ENCODE measurements at places on chromosomes 2 and 18.

DNA sequence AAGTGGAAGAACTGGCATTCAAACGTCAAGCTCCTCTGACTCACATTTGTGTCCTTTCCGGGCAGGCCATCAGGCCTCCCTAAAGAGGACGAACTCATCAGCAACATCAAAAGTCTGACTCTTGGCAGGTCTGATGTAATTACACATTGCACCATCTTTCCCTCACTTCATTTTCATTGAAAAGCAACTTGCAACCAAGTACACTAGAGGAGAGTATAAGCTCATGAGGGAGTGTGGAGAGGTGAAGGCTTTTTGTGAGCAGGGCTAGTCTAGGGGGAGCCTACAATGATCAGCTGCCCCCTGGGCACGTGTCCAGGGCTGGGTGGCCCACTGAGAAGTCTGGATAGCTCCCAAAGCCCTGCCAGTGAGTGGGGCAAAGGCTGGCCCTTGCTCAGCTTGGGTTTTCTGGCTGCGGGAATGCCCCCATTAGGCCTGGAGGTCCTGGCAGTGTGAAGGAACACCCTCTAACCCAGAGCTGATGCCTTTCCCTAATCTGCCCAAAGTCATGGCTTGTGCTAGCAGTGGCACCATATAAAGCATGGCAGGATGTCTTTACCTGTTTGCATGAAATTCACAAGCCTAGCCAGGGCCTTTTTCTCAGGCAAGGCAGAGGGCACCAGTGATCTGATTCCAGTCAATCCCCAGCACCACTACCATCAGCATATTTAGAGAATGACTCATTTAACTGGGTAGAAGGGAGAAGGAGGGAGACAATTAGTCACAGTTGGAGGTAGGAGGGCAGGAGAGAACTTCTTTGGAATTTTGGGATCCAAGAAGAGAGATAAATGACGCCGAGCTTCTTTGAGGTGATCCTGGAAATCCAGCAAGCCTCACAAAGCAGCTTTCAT lies 8.5 kb upstream of the DAW1 start:
- DNase-seq: no peak

DNA sequence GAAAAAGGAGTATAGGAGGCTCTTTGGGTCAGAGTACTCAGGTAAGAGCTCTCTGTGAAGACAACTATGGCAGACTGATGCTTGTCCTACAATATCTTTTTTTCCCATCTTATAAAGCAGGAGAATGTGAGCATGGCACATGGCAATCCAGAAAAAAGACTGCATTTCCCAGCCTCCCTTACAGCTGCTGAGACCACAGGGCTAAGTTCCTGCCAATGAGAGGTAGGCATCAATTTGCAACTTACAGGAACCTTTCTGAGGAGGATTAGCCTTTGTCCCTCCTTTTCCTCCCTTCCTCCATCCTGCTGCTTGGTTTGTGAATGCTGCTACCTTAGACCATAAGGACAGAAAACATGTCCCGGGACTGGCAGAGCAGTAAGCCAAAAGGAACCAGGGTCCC lies 37.8 kb upstream of the ST8SIA5 start:
- no peak for DNase-seq

DNA sequence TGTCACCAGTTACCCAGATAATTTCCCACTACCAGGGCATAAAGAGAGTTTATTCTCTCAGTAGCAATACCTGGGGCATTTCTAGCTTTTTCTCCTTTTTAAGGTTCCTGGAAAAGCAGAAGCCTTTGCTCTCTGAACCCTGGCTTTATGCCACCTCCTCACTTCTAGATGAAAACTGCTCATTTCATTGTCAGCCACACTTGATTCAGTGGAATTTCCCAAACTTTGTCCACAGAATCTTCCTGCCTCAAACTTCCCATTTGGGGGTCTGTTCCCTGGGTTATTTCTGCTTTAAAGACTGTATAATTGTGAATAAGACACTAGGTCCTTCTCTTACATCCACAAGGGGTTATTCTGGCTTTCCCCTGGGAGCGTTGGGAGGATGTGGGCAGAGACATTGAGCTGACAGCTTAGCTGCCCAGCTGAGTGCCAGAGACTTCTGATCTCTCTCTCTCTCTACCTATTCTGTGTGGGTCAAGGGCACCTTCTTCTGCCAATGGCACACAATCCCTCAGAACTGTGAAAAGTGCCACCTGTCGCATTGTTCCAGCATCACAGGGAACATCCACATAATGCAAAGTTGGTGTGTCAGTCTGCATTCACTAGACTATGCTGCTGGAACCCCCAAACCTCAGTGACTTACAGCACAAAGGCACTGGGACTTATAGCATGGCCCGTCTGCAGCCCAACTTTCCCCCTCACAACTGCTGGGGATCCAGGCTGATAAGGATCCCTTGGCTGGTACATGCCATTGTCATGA lies 19.9 kb upstream of the NRP2 start:
- DNase-seq: no peak

GRCh38 chr2:164485541-164485940 lies 135.7 kb downstream of the GRB14 start:
- no peak for DNase-seq

DNA sequence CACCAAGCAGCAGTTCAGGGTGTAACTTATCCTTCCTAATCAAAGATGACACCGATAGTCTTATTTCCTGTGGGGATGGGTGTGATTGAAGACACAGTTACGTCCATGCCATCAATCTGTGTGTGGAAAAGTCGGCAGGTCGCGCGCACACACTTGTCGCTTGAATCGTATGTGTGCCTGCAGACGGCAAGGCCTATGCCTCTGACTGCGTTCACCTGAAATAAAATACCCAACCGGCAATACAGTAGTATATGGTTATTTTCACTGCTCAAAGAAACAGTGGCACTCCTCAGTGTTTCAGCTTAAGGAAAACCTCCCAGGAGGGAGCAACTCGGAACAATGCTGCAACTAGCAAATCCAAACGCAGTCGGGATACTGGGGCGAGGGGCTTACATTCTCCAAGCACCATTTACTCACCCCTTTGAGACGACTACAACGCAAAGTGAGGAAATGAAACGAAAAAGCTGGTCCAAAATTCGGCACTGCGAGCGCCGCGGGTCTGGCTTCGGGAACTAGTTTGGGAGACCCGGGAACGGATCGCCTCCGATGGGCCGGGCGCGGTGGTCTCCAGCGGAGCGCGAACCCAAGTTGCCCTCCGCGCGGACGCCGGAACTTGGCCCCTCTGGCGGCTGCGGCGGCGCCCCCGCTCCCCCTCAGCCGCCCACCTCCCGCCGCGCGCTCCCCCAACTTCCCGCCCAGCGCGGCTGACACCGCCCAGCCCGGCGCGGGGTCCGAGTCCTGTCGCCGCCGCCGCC lies 675 bp downstream of the PRKD3 start:
- peak; percentile 5 for DNase-seq

GRCh38 chr2:61887717-61888266 lies 664 bp downstream of the CCT4 start:
- DNase-seq: no peak

DNA sequence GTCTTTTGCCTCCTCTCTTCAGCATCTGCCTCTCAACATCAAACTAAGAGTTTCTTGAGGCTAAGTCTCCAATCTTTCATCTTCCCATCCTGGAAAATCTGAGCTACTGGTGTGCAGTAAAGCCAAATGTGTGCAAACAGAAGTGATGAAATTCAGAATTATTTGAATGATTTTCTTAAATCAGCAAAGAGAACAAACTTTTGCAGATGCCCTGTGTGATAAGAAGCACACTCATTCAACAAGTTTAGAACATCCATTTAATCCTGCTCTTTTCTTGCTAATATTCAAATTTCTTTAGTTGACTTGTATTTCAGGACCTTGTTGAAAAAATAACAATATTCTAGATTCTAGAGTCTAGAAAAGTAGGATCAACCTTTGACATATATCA lies 1374.9 kb upstream of the CELF4 start:
- DNase-seq: no peak

- no peak for DNase-seq
Observed at GRCh38 chr2:121818546-121818945, 63.1 kb downstream of the TSN start.

GRCh38 chr2:109736177-109736827 lies 57.8 kb upstream of the RGPD5 start:
- DNase-seq: no peak

GRCh38 chr18:37441821-37442220 lies 123.8 kb downstream of the CELF4 start:
- no peak for DNase-seq

GRCh38 chr2:228927028-228928010 lies 343.8 kb downstream of the PID1 start:
- DNase-seq: no peak

DNA sequence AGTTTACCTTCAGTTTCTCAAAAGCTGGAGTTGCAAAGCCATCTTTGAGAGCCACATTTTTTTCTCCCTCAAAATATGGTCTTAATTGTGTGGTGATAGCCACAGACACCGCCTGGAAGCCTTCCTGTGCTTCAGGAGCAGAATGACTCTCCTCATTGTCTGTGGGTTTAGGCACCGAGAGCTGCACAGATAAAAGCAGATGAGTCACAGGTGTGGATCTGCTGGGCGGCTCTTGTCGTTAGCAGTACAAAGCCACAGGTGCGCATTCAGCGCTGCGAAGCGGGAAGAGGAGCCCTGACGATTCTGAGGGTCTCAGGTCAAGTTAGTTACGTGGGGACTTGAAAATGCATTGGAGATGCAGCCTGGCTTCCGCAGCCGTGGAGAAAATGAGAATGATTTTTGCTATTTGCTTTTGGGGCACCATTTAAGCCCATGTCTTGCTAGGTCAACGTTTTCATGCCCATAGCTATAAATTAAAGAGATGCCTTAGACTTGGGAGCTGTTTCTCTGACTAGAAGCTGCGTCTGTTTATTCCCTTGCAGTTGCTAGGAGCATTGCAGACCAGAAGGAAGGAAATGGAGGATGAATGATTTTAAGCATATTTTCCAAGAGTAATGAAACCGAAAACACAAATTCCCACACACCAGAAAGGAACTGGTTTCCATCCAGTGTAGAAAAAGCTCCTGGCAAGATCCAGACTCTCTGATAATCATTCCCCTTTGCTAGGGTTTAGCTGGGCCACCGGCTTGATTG lies 51.5 kb downstream of the KLHL29 start:
- DNase-seq: no peak

GRCh38 chr2:7692657-7693161 lies 775.5 kb downstream of the RNF144A start:
- DNase-seq: no peak

DNA sequence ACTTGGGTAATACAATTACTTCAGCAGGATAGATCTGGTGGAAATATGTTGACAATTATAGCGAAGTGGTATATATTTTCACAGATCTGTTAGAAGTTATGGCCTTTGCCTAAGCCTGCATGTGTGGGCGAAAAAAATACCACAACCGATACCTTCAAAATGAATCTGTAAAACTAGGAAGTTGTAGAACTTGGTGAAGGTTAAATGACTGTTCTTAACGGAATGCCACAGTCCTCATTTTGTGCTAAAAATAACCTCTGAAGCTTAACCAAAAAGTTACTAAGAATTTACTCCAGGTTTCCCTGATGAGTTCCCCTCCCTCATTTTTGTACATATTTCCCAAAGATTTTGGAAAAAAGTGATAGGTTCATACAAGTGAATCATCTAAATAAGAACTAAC lies 550.7 kb downstream of the THSD7B start:
- no peak for DNase-seq

DNA sequence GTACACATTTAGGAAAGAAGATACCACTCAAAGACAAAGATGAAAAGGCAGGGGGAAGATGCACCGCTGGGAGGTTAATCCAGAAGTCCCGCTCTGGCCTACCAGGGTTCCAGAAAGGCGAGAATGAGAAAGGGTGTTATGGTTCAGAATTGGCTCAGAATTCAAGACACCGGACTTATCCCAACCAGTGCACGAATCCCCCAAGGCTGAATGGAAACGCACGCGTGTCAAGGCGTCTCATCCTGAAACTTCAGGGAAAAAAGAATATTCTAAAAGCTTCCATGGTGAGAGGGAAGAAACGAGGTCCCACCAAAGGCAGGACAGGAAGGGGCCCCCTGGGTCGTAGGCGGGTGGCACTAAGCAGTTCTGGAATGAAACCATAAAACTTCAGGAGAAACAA lies 71.9 kb downstream of the SLC66A2 start:
- no peak for DNase-seq

DNA sequence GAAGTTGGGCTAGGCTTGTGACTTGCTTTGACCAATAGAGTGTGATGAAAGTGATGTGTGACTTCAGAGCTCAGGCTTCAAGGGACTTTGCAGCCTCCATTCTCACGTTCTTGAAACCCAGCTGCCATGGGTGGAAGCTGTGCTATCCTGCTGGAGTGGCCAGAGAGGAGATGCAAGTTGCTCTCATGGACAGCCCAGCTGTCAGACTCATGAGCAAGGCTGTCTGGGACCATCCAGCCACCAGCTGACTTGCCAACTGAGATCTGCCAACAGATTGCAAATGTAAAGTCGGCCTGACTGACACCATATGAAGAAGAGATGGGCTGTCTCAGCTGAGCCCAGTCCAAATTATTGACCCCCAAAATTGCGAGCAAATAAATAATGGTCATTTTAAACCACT lies 226.4 kb upstream of the CXCR4 start:
- no peak for DNase-seq

DNA sequence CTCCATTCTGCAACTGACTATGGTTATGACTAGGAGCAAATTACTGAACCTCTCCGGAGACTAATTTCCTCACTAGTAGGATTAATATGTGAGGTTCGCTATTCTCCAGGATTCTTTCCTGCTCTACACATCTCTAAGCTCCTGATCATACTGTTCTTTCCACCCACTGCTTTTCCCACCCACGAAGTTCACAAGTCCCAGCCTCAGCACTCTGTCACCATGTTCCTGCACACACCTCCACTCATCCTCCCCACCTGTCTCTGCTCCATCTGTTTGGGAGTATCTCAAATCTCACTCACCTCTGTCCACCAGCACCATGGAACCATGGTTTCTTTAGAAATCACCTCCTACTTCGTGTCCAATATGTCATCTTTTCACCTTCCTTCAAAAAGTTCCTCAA lies 185.3 kb downstream of the LRATD1 start:
- DNase-seq: no peak

GRCh38 chr2:220310451-220310861 lies 683.0 kb downstream of the SLC4A3 start:
- no peak for DNase-seq

GRCh38 chr2:119947535-119947934 lies 65.3 kb upstream of the EPB41L5 start:
- DNase-seq: no peak

DNA sequence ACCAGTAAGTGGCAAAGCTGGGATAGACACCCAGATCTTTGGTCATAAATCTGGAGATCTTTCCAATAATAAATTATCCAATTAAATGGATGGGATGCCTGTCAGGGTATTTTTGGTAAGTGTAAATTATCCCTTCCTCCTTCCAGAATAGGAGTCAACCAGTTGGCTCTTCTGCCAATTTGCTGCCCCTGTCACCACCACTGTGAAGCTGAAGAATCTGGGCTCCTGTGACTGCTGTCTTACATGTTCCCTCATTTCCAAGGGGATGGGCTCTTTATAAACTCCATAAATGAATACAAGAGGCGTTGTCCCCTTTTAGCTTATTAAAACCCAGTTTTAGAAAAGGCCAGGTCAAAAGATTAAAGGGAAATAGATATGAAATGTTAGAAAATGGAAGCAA lies 17.8 kb upstream of the BMP10 start:
- no peak for DNase-seq

- DNase-seq: no peak
Observed at GRCh38 chr2:4898706-4899105, 793.5 kb upstream of the SOX11 start.

Data from stimulated activated CD4-positive, alpha-beta T cell treated with anti-CD3 and anti-CD28 coated beads, TNF-alpha, amount 100 ng/mL, for 4 hours (primary cell).